Activated naive CD8-positive, alpha-beta T cell treated with anti-CD3 and anti-CD28 coated beads for 36 hours (primary cell): ENCODE measurements at places on chromosomes 13 and 19.
A peak's percentile ranks its signal among the peaks of the same experiment; 100 is the strongest.

GRCh38 chr13:99028890-99029289 is 51.0 kb upstream of the DOCK9 start:
- DNase-seq, result no peak

DNA sequence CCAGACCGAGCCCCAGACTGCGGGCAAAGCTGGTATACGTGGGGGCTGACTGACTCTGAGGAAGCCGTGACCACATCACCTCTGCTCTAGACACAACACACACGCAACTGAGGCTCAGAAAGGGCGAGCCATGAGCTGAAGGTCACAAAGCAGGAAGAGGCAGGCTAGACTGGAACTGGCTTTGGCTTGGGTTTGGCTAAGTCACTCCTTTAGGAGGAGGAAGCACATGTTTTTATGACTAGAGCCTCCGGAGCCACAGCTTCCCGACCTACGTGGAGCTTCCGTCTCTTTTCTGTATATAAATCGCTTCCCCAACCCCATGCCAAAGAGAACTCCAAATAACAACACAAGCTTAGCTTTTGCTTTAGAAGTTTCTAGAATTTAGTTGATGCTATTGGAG is 48.0 kb downstream of the RFX2 start:
- peak; percentile 53 for DNase-seq

DNA sequence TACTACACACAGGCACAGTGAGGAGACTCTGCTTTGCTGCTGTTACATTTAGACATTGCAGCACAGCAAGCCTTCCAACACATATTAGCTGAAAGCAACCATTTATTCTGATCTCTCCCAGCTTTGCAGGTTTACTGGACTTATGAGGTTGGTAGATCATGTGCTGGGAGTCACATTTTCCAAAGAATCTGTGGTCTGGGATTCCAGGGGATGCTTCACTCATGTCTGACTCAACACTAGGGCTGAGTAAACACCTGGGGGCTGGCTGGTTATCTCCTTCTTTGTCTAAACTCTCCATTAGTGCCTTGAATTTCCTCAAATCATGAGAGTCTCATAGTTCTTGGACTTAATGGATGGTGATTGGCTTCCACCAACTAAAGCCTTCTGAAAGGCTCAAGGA is 5.4 kb upstream of the LGALS13 start:
- no peak for DNase-seq

DNA sequence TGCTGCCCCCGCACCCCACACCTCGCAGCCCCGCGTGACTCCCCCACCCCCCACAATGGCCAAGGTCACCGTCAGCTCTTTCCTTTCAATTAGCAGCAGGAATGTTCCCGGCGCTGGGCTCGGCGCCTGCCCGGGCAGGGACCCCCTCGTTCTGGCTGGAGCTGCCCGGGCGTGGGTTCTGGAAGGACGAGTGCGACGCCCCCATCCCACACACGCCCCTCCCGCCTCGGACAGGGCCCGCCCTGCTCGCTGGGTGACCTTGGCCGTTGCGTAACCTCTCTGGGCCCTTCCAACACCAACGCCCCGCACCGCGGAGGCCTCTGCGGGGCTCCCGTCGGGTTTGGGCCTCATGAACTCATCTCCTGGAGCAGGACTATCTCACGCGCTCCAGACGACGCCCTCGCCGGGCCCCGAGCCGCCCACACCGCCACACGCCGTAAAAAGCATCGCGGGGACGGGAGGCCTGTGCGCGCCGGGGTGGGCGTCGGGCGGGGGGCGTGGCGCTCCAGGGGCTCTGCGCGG is 10.3 kb downstream of the PALM start:
- no peak for DNase-seq

DNA sequence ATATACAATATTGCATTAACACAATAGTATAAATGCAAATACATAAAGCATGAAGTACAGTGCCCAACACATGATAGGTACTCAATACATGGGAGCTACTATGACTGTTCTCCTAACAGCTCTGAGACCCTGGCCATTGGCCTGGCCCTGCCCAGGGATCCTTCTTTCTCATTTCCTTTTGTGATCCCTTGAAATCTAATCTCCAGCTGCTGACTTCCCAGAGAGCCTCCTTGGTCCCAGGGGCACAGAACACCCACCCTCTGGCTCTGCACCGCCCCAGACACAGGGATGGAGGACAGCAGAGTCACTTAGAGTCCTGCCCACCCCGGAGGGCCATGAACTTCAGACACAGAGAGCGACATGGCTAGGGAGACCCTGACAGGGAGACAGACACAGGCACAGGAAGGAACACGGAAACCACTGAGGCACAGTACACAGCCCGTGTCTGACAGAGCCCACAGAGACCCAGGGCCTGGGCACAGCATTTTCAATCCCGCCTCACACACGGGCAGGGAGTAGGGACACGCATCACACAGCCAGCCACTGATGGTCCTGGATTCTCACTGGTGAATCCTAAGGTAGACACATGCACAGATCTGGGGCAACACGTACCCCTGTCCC is 4.2 kb upstream of the SYCN start:
- DNase-seq, result no peak

DNA sequence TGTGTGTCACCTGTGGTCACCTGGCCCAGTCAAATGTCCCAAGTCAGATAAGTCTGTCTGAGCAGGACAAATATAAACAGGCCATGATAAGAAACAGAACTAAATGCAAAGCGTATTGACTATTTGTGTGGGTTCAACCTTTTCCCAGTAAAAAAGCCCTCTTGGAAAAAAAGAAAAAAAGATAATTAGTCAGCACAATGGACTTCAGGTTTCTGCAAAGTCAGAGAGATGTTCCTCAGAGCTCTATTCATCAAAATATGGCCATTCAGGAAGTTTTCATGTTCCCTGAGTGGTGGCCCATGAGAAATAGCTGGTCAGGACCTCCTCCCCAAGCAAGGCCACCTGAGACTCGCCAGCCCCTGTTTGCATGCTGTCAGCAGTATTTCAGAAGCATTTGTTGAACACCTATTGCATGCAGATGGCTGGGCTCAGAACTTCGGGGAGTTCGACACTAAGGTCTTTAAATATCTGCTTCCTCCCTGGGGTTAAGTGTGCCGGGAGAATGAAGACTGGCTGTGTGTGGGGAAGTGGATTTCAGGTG is 2.7 kb downstream of the FFAR3 start:
- DNase-seq, result no peak

- no peak for DNase-seq
Measured at GRCh38 chr19:15423130-15423529, 4.3 kb upstream of the AKAP8L start.

DNA sequence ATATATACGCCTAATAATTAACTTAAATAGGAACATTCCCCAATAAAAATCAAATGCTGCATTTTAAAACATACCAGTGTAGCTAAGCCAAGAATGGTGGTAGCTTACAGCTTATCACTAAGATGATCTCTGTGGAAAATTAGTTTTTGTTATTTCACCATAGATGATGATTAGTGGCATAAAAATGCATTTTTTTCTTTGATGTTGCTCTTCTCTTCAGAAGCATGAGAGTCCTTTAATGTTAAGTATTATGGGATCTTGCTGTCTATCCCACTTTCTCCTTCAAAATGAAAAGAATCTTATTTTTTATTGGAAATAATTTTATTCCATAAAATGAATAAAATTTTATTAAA is 731.0 kb downstream of the SLITRK1 start:
- DNase-seq, result no peak

DNA sequence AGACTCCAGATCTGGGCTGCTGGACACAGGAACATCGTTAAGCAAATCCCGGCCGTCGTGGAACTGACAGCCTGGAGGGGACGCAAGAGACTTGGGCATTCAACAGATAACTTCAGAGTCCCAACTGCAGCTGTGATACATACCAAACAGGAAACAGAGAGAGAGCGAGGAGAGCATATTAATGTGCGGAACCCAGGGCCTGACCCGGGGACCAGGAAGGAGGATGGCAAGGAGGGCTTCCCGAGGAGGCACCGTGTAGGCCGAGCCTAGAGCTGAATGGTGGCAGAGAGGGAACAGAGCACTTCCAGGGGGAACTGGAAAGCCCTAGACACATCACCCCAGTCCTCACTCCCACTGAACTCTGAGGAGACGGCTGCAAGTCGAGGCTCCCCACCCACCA is 68.1 kb downstream of the SIPA1L3 start:
- no peak for DNase-seq

- DNase-seq, result no peak
Measured at GRCh38 chr13:27971236-27971645, 2.1 kb upstream of the CDX2 start.

GRCh38 chr13:23450340-23451046 is 17.0 kb upstream of the SACS start:
- DNase-seq, result no peak

DNA sequence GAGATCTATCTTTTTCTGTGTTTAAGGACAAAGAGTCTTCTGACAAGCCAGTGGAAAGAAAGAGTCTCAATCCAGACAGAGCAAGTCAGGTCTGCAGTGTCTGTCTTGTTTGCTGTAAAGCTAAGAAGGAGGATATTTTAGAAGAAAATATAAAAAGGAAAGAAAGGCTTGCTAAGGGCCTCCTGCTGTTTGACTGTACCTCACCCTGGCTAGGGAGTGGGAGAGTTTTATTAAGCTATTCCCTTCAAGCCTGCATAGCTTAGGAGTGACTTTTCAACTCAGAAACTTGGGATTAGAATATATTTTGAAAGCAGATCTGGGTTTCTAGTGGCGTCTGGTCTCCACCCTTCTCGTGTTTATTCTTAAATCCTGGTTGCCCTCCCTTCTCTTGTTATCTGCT is 460.0 kb downstream of the COG6 start:
- no peak for DNase-seq

- DNase-seq, result no peak
Measured at GRCh38 chr13:91232716-91233115, 114.8 kb upstream of the MIR17HG start.

- DNase-seq, result no peak
Measured at GRCh38 chr13:46324976-46325375, 62.1 kb downstream of the RUBCNL start.

DNA sequence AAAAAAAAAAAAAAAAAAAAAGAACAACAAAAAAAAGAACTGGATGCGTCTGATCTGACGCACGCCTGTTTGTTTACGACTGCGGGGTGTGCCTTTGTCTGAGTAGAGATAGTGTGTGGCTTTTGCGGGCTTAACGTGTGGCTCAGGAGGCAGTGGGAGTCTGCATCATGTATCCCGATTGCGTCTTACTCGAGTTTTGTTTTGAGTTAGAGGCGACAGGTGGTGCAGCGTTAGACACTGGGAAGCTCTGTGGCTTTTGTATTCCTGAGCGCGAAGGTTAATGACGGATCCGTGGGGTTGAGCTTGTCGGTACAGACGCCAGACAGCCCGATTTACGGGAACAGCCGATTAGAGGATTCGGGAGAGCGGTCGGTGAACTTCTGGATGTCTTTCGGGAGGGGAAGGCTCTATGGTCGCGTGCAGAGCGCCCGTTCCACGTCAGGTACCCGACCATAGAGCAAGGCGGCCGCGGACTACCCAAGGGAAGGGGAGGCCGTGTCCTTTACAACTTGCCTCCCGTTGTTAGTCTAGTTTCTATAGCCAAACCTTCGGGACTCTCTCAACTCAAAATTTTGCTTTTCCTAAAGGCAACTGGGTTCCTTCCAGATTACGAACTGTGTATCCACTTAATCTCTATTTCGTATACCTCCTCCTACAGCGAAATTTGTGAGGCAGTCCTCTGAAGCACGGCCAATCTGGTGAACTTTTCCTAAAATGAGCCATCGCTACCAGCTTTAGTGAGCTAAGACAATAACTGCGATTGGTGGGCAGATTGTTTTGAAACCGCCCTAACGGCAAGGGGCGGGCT is 926 bp upstream of the HNRNPUL1 start:
- peak; percentile 85 for DNase-seq

- DNase-seq, result no peak
Measured at GRCh38 chr19:54153731-54154326, 5.7 kb downstream of the LENG1 start.

- DNase-seq, result no peak
Measured at GRCh38 chr13:24184882-24185281, 24.4 kb downstream of the SPATA13 start.

GRCh38 chr19:5407356-5407755 is 47.9 kb upstream of the ZNRF4 start:
- DNase-seq, result no peak

GRCh38 chr13:59931621-59932020 is 232.1 kb downstream of the DIAPH3 start:
- DNase-seq, result no peak

DNA sequence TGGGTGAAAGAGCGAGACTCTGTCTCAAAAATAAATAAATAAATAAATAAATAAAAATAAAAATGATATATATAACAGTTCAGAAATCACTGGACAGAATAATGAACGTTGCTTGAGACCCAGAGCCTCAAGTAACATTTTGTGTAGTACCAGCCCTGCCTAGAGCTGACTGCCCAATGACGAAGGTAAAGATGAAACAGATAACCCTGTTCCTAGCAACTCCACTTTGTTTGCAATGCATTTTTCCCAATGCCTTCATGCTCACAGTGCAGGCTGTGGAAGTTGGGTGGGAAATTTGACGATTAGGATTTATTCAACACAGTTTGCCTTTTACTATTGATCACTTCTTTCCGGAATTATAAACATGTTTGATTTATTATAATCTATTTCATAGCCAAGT is 22.2 kb upstream of the FRY start:
- no peak for DNase-seq

DNA sequence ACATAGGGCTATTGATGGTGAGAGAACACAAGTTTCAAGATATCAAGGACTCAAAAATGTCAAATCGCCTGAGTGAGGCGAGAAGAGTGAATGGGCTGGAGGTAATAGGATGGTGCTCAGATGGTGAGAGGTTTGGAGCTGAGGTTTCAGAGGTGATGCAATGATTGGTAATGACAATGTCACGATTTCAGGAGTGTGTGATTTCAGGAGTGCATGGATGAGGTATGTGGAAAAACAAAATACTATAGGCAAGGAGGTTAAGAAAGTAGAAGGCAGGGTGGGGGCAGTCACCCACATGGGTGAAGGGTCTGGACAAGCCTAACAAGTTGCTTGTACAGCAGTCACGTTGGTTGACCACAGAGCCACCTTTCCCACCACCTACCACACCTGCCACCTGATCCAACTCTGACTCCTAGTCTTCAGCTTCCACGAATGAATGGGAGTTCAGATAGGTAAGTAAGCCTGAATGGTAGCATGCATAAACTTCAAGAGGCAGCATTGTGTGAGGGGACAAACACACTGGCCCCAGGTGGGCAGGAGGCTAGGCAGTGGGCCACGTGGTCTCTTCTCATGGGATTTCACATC is 71.5 kb downstream of the RUBCNL start:
- no peak for DNase-seq

DNA sequence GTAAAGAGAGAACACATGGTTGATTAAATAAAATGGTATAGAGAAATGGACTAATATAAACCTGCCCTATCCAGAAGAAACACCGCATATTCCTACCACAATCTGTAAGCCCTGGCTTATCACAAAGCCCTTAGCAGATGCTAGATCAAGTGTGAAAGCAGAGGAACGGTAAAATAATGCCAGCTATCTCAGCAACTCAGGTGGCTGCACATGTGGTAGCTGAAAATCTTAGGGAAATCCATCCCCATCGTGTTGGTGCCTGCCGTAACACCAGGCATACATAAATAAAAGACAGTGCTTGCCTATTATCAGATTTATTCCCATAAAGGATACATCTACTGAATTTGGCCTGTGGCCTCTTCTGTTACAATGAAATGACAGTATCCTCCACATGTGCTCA is 304.1 kb upstream of the MAB21L1 start:
- no peak for DNase-seq
